Effector CD4-positive, alpha-beta T cell (primary cell): ENCODE measurements at places on chromosomes 12 and 14.

GRCh38 chr14:100674897-100675619 is 51.6 kb upstream of the DLK1 start:
- DNase-seq: no peak

GRCh38 chr14:88079624-88080023 is 74.7 kb downstream of the GPR65 start:
- DNase-seq: no peak

GRCh38 chr14:88960496-88960895 is 136.0 kb downstream of the TTC8 start:
- DNase-seq: no peak

DNA sequence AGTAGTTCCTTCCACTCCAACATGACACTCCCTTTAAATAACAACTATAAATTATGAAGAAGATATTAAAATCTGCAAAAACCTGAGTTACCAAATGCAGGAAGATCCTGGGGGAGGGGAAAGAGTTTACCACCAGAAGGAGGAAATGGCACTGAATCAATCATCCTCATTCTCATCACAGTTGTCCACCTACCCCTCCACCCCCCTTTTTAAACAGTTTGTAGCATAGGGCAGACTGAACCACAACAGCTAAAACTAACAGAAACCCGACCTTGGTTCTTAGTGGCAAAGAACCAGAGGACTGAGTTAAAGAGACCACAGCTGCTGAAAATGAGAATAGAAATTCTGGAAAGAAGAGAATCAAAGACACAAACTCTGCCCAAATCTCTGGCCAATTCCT is 189.5 kb downstream of the MED13L start:
- DNase-seq: no peak

GRCh38 chr14:101202627-101203404 is 299.3 kb upstream of the RTL1 start:
- DNase-seq: no peak

- DNase-seq: no peak
Measured at GRCh38 chr12:84079626-84080025, 833.0 kb downstream of the SLC6A15 start.

GRCh38 chr12:54259194-54260011 is 20.5 kb downstream of the CBX5 start:
- peak; percentile 27 for DNase-seq

DNA sequence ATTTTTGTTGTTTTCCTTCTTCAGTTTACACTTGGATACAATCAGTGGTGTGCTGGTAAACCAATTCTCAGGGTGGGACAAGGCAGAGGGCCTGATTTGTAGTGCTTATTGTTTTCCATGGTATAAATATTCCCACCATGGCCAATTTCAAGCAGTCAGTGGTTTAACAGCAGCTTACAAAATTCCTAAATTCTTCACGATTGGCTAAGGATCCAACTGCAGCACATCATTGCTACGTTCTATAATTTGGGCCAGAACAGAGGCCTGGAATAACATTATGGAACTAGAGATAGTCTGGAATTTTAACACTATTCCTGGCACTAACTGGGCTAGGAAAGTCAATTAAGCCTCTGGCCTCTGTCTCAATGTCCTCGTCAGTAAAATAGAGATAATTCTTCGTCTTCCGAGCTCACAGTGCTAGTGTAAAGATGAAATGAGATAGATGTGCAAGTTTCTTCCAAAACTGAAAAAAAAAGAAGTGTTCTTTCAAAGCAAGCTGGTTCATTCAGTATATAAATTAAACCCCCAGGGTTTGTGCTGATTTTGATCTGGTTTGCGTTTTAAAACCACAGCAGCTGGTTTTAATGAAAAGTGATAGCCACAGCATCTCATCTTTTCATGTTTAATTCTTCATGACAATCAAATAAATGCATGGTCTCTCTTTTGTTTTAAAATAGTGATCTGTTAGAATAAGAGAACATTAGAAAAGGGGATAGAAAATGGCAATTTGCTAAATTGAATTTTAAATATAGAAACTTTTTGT is 104.1 kb downstream of the EPS8 start:
- DNase-seq: no peak

DNA sequence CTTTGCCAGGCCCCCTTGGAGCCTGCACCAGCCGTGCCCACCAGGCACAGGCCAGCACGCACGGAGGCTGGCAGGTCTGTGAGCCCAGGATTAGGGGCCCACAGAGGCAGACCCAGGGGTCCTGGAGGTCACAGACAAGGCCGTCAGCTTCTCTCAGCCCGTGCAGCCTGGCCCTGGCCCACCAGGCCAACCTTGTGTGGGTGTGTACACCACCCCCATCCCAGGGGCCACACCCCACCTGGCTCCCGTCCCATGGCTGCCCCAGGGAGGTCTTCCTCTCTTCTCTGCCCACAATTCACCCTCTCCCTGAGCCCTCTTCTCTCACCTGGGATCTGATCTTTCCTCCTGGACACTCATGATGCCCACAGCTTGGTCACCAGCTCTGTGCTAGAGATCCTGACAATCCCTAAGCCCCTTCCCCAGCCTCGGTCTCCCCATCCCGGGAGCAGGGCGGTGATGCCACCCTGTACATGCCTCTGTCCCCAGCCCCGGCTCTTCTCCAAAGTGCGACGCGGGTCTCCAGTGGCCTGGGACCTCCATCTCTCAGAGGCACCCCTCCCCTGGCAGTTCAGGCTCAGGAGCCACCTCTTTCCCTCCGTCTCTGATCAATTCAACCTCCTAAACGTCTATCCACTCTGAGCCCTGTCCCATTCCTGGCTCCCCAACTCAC is 31.1 kb upstream of the GPR132 start:
- DNase-seq: no peak

DNA sequence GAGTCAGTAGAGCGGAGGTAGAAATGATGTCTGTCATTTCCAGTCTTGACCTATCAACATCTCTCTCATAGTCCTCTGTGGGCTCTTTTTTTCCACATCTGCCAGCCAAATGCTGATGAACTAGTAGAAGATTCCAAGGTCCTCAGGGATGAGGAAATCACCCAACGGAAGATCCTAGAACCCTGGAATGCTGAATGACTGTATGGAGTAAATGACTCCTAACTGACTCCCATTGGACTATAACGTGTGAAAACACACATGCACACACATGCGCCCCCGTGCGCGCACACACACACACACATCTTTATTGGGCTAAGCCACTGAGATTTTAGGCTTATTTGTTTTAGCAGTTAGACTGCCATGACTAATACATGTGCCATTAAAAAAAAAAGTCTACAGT is 159.2 kb downstream of the MYRFL start:
- no peak for DNase-seq

GRCh38 chr12:71655495-71655894 is 8.2 kb downstream of the ZFC3H1 start:
- DNase-seq: no peak

DNA sequence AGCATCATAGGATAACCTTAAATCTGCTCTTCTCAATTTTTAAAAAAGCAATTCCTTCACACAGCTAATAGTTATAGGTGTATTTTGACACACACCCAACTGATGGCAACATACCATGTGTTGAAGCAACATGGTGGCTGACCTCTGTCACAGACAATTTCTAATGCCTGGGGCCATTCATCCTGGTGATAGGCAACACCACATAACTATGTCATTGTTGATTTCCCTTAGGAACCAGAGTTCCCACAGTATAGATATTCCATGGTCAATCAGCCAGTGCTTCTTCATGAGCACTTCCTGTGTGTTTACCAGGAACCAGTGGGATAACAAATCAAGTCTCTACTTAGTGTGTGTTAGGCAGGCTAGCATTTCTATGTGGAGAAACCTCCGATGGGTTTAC is 88.3 kb downstream of the FIGNL2 start:
- no peak for DNase-seq

DNA sequence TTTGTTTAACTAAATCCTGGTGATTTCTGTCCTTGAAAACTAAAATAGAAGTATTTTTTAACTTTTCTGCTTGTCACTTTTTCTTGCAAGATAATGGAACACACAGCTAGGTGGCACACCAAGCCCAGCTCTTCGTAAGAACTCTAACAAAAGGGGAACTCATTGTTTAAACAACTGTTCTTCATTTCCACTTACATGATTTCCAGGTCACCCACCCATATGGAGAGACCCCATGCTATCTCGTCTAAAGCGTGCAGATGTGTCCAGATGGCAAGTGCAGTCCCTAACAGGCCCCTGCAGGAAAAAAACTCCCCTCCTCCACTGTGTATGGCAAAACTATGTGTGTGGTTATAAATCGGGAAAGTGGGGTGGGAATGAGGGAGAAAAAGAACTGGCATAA is 43.3 kb upstream of the NT5DC3 start:
- peak; percentile 13 for DNase-seq

DNA sequence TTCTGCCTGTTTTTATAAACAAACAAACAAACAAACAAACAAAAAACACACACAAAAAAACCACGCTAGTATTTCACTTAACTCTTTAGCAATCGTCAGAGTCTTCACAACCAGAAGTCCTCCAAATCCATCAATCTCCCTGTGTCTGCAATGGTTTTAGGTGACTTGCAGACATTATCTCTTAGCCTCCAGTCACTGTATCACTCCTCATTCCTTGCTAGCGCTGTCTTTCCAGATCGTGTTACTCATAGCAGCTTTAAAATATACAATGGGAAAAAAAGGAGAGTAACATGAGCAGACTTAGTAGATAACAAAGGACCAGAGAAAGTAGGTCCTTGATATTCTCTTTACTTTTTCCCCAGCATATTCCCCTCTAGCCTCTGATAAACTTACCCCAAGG is 15.5 kb upstream of the ETNK1 start:
- no peak for DNase-seq
